ENCODE measurements at places on chromosomes 7 and 10. TPM values are rescaled to one million over a fixed set of nuclear protein-coding genes. Genes with fewer than 3 reads are reported as not detected.

DNA sequence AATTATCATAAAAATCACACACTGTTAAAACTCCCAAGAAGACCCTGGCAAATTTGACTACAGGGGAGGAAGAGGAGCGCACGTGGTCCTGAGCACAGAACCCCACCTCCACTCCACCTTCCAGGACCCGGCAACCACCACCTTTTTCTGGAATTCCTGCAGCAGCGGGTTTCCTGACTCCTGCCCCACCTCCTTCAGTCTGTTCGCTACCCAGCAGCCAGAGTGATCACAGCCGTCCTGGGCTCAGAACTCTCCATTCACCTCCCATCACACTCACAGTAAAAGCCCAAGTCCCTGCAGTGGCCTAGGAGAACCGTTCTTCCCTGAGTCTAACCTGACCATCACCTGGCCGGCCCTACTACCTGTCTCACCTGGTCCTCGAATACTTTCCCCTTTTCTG, 107.4 kb upstream of the FAM204A start:
- H3K27ac ChIP-seq = no peak overlapping the region
- H3K36me3 ChIP-seq = no peaks in the 10 kb centered on the region
- DNase-seq = no peak
- H3K27me3 ChIP-seq = no peaks in the 10 kb centered on the region
- H3K4me3 ChIP-seq = no peak overlapping the region

DNA sequence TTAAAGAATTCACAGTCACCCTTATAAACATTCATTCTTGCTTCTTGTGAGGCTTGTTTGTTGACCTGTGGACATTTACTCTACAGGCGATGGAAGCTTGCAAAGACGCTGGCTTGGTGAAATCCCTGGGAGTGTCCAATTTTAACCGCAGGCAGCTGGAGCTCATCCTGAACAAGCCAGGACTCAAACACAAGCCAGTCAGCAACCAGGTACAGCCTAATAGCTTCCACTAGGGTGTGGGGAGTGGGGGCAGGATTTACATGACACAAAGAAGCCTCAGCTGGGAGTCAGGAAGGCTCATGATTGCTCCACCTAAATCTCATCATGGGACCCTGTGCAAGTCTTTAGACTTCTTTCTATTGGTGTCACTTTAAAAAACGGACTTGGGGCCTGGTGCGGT, 29.0 kb downstream of the AKR1D1 start:
- no peak for DNase-seq
- no peak overlapping the region for H3K4me3 ChIP-seq
- no peaks in the 10 kb centered on the region for H3K36me3 ChIP-seq
- no peak overlapping the region for H3K27ac ChIP-seq
- no peaks in the 10 kb centered on the region for H3K4me1 ChIP-seq

GRCh38 chr10:69885379-69886013, 83.8 kb downstream of the COL13A1 start:
- no peaks in the 10 kb centered on the region for H3K36me3 ChIP-seq
- no peak overlapping the region for H3K4me3 ChIP-seq
- DNase-seq = peak; percentile 29
- no peaks in the 10 kb centered on the region for H3K27me3 ChIP-seq

- no peak for DNase-seq
- peak overlapping the region; percentile 44 for H3K27ac ChIP-seq
- H3K4me3 ChIP-seq = no peak overlapping the region
- no peaks in the 10 kb centered on the region for H3K36me3 ChIP-seq
These were observed 70.1 kb upstream of the COL1A2 start for GRCh38 chr7:94324380-94325121.

DNA sequence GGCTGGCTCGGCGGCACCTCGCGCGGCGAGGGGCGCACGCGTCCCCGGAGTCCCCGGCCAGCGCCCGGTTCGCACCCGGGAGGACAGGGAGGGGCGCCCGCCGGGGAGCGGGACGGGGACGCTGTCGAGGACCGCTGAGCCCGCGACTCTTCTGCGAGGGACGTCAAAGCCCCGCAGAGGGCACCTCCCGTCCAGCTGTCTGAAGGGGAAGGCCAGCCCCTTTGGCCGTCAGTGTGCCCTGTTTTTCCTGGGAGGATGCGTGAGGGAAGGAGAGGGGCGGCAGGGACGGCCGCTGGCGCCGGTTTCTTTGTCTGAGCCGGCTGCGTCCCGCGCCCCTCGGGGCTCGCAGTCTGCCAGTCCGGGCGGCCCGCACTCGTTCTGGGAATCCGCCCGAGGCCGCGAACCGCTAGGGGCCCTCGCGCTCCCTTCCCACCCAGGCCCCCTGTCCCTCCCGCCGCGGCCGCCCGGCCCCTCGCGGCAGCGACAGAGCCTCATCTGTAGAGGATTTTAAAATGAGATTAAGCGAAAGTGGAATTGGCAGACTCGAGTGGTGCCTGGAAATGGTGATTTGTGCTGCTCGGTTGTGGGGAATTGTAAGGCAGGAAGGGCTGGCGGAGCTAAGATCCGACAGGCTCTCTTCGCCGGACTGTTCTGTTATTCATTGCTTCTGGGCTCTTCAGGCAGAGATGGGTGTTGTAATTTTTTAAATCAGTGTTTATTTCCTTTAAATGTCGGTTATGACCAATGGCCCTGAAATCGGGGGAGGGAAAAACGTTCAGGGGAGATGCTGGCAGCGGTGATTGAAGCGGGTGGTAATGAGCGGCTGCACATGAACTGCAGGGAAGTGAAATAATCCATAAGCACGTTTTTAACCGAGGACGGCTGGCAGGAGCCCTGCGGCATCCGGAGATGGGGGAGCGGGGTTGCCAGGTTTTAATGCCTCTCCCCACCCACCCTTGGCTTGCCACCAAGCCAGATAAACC, 618 bp upstream of the RELN start:
- peak overlapping the region; percentile 61 for H3K27ac ChIP-seq
- H3K4me3 ChIP-seq = no peak overlapping the region
- no peaks in the 10 kb centered on the region for H3K36me3 ChIP-seq
- H3K4me1 ChIP-seq = peaks cover 3% of the 10 kb centered on the region
- peaks cover 8% of the 10 kb centered on the region for H3K27me3 ChIP-seq
- peak; percentile 13 for DNase-seq

GRCh38 chr10:16853201-16853600, 36.0 kb upstream of the RSU1 start:
- H3K27me3 ChIP-seq = no peaks in the 10 kb centered on the region
- DNase-seq = no peak
- H3K27ac ChIP-seq = no peak overlapping the region

DNA sequence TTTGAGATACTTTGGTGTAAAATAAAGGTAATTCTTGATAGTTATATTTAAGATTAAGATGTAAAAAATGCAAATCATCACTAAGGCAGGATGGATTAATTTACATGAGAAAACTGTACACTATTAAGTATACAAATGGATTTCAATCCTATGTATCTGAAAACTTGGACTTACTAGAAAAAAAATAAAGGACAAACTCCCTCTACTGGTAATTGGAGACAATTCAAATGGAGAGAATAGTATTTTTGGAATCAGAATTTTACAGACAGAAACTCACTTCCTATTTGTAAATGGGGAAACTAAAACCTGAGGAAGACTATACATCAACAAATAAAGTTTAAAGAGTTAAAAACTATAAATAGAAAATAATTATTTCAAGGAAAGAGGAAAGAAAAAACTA, 62.6 kb downstream of the CUL2 start:
- no peaks in the 10 kb centered on the region for H3K27me3 ChIP-seq
- H3K4me3 ChIP-seq = no peak overlapping the region
- no peak overlapping the region for H3K27ac ChIP-seq
- H3K4me1 ChIP-seq = no peaks in the 10 kb centered on the region
- peaks cover 12% of the 10 kb centered on the region for H3K36me3 ChIP-seq

GATA3 gene
- total RNA-seq = 1.1 TPM

AZGP1 gene
- total RNA-seq = 3.1 TPM

TUBAL3 gene
- total RNA-seq = not detected

VENTX gene
- 0.40 TPM for total RNA-seq

RNF32 gene
- 3.1 TPM for total RNA-seq

SKAP2 gene
- total RNA-seq = 12.8 TPM

BEND7 gene
- 104 TPM for total RNA-seq

WDFY4 gene
- 1.1 TPM for total RNA-seq

PLEKHA1 gene
- 50.9 TPM for total RNA-seq

Data from thyroid gland (tissue), 4 donors.